ENCODE measurements at places on chromosomes 13 and 19.

DNA sequence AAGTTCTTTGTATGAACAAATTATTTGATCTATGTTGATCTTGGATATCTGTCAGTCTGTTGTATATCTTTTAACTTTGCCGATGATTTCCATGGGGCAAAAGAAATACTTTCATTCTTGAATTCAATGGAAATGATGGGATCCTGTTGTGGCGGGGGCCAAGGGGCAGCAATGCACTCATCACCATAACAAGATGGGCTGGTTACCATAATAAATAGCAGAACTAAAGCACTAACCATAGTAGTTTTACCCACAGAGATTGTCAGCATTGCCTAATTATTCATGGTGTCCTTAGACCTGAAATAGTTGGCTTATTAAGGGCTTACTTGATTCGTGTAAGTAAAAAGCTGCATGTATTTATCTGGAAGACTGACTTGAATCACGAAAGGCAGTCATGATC is 309.6 kb downstream of the RFC3 start:
- DNase-seq: no peak

GRCh38 chr19:4583961-4584669 is 24.6 kb upstream of the SEMA6B start:
- no peak for DNase-seq

DNA sequence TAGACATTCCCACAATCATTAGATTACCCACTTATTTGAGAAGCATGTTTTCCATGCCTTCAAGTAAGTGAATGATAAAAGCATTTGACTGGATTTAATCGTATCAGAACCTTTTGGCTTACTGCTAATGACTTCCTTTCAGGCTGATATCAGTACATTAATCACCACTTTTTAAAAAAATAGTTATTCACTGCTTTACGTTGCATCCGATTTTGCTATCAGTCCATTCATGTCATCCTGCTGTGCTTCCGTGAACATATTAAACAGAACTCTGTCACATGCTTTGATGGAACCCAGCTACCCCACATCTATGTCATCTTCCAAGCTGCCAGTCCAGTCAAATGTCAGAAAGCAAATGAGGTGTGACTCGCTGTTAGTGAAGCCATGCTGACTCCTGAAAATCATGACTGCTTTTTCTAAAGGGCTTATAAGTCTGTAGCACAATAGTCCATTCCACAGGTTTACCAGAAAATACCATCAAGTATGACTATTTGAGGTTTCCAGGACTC is 440.9 kb downstream of the IRS2 start:
- DNase-seq: no peak

DNA sequence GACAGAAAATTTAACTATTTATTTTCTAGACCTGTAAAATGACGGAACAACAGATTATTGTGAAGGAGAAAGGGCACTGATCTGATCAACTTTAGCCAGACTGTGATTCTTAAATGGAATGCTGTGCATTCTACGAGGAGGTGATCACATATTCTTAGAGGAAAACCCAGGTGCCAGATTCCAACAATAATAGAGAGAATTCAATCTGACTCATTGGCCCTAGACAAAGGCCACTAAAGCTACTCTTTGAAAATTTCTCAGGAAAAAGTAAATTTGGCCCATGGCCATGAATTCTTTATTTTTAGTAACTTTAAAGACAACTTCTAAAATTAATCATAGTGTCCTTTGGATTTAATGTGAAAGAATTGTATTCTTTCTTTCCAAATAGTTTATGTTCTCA is 58.6 kb upstream of the POSTN start:
- DNase-seq: no peak

GRCh38 chr19:7729211-7729610 is 2.7 kb downstream of the CLEC4G start:
- DNase-seq: no peak

- no peak for DNase-seq
These were observed 53.3 kb downstream of the PARP4 start for GRCh38 chr13:24459234-24459633.

GRCh38 chr13:90839061-90839460 is 508.4 kb upstream of the MIR17HG start:
- DNase-seq: no peak

GRCh38 chr13:45882626-45883025 is 31.1 kb upstream of the SIAH3 start:
- DNase-seq: no peak

DNA sequence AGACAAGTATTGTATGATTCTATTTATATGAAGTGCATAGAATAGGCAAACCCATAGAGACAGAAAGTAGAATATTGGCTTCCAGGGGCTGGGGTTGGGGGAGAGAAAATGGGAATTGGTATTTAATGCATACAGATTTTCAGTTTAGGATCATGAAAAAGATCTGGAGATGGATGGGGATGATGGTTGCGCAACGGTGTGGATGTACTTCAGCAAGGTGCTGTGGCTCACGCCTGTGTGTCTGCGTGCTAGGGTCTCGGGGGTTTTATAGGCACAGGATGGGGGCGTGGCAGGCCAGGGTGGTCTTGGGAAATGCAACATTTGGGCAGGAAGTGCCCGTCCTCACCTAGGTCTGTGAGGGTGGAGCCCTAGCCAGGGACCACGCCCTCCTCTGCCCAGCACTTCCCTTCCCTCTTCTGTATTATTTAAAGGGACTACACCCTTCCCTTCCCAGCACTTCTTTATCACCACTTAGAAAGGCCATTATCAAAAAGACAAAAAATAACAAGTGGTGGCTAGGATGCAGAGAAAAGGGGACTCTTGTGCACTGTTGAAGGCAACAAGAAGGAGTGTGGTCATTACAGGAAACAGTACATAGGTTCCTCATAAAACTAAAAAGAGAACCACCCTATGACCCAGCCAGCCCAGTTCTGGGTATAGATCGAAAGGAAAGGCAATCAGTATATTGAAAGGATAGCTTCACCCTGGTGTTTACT is 29.0 kb downstream of the LILRB4 start:
- no peak for DNase-seq

DNA sequence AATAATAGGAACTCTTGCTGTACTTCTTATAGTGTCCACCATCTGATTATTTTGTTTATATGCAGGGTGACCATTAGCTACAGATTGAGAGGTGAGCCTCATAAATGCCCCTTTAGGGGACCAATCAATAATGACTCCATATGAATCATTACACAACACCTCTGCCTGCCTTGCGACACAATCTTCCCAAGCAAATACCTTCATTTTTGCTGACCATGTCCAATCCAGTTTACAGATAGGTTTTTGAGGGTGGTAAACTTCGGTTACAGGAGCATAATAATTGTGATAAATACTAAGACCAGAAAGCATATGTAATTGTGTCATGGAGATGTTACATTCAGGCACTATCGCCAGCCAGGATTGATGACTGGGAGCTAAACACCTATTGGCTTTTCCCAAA is 23.6 kb upstream of the IL17D start:
- no peak for DNase-seq

GRCh38 chr13:32525766-32526165 is 12.8 kb downstream of the N4BP2L2 start:
- no peak for DNase-seq

GRCh38 chr19:6516018-6516658 is 14.0 kb upstream of the TUBB4A start:
- DNase-seq: peak; percentile 49

- no peak for DNase-seq
These were observed 75.1 kb downstream of the CYSLTR2 start for GRCh38 chr13:48728876-48729275.

DNA sequence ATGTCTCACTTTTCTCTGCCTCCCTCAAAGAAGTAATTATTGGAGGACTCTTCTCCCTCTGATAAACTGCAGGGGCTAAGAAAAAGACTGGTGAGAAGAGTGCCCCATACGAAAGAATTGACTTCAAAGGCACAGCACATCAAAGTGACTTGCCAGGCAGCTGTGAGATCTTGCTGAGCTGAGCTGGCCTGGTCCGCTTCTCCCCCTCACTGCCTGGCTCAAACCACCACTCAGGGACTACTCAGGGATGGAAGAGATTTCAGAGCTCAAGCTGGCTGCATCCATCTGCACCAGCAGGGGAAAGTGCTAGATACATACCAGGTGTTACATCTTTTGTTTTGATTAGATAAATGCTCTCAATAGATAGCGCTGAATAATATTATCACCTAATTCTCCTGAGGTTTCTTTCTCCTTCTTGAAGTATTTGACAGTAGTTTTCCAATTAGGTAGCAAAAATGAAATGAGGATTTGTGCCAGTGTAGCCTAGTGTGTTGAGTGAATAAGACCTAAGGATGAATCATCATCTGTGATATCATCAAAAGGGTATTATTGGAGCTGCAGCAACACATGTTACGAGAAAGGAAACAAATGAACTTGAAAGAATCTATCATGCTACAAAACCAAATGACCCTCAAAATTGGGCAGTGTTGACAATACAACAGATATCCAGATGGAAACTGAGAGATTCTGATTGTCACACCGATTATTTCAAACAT is 379.8 kb downstream of the TBC1D4 start:
- DNase-seq: no peak

- DNase-seq: no peak
These were observed 18.6 kb upstream of the POSTN start for GRCh38 chr13:37617173-37617572.

GRCh38 chr19:17370026-17370587 is 7.0 kb downstream of the PLVAP start:
- DNase-seq: no peak

DNA sequence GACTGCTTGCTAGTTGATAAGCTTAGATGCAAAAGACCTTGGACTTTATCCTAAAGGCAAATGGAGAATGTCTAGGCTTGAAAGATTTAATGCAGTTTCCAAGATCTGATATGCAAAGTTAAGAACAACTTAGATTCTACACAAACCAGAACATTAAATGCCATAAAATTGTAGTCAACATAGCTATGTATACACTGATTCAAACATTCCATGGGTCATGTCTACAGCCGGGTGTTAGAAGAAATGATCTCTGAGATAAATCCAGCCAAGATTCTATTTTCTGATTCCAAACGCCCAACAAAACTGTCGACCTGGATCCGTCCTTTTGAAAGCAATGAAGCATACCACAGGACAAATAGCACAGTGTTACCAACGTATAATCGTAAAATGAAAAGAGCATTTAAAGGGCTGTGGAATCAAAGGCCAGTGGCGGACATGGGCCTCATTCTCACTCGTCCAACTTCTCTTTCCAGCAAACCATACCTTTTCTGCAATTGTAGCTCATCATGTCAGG is 52.7 kb downstream of the KCTD12 start:
- DNase-seq: no peak

DNA sequence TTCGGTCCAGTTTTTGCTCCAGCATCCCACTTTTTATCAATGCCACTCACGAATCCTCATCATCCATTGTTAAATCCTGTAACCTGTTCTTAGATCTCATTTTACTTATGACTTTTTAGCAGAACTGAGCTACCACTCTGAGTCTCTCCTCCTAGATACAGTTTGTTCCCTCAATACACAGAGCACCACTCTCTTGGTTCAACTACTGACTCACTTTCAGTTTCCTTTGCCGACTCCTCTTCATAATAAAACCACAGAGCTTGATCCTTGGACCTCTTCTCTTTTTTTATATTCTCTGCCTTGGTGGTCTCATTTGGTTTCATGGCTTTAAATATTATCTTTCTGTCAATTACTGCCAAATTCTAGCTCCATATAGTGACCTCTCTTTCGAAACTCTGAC is 150.3 kb downstream of the SLITRK5 start:
- no peak for DNase-seq

DNA sequence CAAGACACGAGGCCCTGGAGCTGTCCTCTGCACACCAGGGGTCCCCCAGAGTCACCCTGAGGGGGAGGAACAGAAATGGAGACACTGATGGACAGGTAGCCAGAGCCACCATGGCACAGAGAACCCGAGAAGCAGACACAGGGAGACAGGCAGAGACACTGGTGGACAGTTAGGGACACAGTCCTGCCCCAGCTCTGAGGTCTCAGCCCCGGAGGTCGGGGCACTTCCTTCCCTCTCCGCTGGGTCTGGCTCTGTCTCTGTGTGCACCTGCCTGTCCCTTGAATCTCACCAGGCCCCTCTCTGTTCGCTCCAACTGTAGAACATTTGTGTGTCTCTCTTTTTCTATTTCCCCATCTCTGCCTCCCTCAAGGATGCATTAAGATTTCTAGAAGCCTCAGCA is 4.6 kb downstream of the KLK14 start:
- no peak for DNase-seq

DNA sequence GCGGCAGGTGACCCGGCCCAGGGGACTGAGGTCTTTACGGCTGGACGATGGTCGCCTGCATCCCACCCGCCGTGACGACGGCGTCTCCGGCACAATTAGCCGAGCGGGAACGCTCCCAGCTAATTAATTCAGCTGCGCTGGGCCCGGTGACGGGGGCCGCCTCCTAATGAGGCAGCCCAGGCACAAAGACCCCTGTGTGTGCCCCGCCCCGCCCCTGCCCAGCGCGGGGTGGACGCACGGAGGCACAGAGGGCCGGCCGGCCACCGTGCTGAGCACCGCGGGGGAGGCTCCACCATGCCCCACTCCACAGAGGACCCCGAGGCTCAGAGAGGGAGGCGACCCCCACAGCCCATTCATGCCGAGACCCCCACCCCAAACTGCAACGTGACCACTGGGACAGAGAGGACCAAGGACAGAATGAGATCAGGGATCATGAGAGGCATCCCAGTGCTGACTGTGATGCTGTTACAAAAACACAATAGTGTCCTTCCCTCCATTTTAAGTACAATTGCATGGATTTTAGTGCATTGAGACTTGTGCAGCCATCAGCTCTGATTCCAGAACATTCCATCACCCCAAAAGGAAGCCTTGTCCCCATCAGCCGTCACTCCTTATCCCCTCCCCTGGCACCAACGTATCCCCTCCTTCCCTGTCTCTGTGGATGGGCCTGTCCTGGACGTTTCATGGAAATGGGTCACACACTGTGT is 17.0 kb downstream of the EFNA2 start:
- DNase-seq: no peak

GRCh38 chr13:67833564-67833963 is 603.4 kb upstream of the PCDH9 start:
- no peak for DNase-seq

- no peak for DNase-seq
These were observed 7.4 kb upstream of the CLEC4G start for GRCh38 chr19:7739211-7739755.

GRCh38 chr19:52938761-52939160 is 15.5 kb upstream of the ZNF888 start:
- no peak for DNase-seq

DNA sequence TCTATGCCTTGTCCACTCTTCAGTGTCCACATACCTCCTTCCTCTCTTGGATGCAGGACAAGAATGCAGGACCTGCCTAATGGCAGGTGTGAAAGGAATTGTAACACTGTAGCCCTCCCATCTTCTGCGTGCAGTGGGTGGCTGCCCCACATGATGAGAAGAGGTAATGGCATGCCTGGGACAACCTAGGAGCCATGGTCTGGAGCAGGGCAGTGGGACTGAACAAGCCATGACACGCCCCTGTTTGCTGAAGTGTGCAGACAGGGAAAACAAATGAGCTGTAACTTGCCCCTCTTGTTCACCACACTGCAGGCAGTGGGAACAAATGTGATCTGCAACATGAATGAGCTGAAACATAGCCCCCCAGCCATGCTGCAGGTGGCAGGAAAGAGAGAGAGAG is 192.2 kb downstream of the PCDH17 start:
- no peak for DNase-seq

- no peak for DNase-seq
These were observed 1.7 kb downstream of the KLK4 start for GRCh38 chr19:50909240-50910070.

- DNase-seq: no peak
These were observed 10.9 kb downstream of the MKNK2 start for GRCh38 chr19:2039959-2040646.

- no peak for DNase-seq
These were observed 947.7 kb downstream of the EFNB2 start for GRCh38 chr13:105587786-105588185.

- DNase-seq: no peak
These were observed 273.4 kb downstream of the NHLRC3 start for GRCh38 chr13:39311619-39312018.
